NCI-H460 (cell line): ENCODE measurements at places on chromosomes 1 and 21. TPM values are rescaled to one million over a fixed set of nuclear protein-coding genes. Genes with fewer than 3 reads are reported as not detected.

GRCh38 chr1:154736841-154737240, 128.9 kb upstream of the ADAR start:
- peak; percentile 28 for DNase-seq

GRCh38 chr1:159932296-159933285, 7.3 kb upstream of the TAGLN2 start:
- no peak for DNase-seq

DNA sequence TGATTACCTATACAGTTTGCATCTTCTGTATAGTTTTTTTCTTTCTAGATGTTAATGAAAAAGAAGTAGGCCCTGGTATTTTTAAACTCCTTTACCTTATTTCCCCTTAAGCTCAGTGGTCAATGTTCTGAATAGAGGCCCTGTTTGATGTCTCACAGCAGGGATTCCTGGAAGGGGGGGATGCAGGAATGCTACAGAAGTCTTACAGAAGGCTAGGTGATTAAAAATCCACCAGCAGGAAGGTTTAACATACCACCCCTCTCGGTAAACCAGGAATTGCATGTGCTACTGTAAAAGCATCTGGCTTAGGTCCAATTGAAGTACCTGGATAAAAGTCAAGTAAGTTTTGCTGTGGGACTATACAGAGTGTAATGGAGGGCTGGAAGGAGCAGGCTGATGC, 78.3 kb downstream of the NOS1AP start:
- no peak for DNase-seq

- DNase-seq, result no peak
Observed at GRCh38 chr21:22711636-22712035, 1713.4 kb downstream of the NCAM2 start.

The RBM34 gene
- 145 and 158 TPM in 2 replicates for total RNA-seq

DNA sequence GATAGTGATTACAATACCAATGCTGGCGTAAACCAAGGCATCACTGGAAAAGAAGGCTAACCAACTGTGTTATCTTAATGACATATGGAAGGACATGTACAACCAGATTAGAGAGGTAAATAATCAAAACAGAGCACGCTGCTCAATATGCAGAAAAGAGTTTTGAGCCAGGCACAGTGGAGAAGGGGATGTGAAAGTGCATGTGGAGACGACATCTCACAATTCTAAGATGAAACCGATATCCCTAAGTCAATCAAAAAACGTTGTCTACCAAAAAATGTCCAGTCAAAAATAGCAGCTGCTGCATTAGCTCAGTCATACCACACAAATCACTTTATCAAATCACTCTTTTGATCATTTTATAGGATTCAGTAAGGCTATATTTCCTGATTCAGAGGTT, 116.3 kb upstream of the OLIG2 start:
- no peak for DNase-seq

DNA sequence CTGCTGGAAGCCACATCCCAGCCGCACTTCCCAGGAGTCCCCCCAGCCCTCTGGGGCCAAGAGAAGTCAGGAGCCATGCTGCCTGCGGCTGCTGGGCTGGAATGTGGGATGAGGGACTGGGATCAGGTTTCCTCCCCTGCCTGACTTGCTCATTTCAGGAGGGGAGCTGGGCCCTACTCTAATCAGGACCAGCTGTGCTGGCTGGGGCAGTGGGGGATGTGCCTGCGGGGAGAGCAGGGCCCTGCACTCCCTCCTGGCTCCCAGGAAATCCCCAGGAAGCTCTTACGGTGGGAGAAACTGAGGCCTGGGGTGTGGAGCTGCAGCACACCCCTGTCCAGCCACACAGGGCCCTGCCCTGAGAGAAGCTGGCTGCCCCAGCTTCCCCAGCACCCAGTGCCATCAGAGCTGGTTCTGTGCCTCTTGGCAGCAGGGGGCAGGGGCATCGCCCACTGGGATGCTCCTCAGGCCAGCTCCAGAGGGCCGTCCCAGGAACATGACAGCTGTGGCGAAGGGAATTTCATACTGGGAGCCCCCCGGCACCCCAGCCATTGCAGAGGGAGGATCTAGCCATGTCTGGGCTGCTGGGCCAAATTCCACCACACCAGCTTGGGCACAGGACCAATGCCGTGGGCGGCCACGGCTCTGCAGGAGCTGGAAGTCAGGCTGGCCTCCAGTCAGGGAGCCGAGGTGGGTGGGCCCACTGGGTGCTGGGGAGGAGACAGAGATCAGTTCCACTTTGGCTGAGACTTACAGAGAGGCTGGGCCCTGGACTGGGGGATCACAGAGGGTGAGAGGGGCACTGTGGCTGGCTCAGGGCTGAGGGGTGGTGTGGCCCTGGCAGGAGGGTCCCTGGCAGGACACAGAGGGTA, 21.3 kb upstream of the PRSS38 start:
- DNase-seq, result no peak

DNA sequence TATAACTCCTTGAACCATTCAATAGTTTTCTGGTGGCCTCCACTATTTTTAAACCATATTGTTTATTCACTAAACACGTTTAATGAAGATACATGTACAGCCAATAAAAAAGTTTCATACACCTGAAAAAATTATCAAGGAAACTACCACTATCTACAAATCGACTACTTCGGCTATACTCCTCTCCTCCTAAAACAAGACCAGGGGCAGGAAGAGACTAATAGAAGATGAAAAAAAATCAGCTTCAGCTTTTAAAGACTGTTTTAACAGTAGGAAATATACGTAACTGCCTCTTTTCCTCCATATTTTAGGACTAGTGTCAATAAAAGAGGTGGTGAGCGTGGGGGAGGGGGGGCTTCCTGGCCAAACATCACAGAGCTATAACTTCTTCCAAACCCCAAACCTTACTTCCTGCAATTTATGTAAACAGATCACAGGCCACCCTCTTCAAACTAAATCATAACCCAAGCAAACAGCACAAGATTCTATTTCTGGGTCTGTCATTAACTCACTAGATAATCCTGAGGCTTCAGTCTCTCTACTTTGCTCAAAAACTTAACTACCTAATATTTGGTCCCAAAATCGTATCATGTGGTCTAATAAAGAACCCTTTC, 15.1 kb downstream of the FOXJ3 start:
- no peak for DNase-seq

DNA sequence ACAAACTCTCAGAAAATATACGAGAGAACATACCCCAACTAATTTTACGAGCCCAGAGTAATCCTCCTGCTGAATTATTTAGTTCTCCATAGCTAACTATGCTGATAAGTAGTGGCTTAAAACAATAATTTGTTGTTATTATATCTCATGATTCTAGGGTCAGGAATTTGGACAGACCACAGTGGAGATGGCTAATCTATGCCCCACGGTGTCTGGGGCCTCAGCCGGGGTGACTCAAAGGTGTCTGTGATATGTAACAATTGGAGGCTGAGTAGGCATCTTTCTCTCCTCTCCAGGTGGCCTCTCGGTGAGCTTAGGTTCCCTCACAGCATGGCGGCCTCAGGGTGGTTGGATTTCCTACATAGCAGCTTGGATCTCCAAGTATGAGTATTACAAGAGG, 35.4 kb upstream of the FOXO6 start:
- no peak for DNase-seq

DNA sequence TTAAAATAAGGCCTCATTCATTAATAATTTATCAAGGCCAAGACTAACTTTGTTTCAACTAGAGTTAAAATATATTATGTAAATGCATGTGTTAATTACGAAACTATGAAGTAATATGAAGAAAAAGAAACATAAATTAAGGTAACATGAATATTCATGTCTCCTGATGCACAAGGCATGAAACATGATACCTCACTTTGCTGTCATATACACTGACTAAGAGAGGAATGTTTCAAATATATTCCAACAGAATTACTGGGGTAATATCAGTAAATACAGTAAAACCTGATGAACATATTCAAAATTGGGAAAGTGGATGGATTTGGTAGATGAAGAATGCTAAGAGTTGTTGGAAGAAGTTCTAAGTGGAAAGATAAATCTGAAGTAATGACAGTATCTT, 274.6 kb downstream of the LRRC7 start:
- DNase-seq, result no peak

- no peak for DNase-seq
Observed at GRCh38 chr1:62875676-62876075, 91.7 kb downstream of the ATG4C start.

DNA sequence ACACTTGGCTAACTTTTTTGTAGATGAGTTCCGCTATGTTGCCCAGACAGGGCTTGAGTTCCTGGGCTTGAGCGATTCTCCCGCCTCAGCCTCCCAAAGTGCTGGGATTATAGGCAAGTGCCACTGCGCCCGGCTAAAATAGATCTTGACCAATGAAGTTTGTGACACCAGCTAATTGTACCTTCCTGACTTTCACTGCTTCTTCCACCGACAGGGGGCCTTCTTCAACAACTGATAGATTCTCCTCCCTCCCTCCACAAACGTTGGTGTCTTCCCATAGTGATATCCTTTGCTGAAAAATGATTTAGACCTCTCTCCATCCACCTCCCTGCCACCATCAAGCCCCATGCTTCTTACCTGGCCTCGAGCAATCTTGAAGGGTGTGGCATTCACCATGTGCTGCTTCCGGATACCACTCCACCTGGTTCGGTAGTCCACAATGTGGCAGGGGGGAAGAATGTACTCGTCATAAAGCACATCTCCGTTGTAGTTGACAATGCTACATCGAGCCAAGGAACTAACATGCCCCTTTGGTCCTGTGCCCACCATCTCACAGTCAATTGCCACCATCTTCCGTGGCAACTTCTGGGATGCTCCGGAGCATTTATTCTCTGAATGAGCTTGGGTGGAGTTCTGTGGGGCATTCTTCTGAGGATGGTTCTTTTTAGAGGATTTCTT, 1.6 kb upstream of the METTL25B start:
- DNase-seq, result peak; percentile 84

GRCh38 chr1:234551032-234551378, 59.0 kb downstream of the IRF2BP2 start:
- no peak for DNase-seq

- peak; percentile 6 for DNase-seq
Observed at GRCh38 chr1:4380564-4381168, 273.7 kb upstream of the AJAP1 start.

DNA sequence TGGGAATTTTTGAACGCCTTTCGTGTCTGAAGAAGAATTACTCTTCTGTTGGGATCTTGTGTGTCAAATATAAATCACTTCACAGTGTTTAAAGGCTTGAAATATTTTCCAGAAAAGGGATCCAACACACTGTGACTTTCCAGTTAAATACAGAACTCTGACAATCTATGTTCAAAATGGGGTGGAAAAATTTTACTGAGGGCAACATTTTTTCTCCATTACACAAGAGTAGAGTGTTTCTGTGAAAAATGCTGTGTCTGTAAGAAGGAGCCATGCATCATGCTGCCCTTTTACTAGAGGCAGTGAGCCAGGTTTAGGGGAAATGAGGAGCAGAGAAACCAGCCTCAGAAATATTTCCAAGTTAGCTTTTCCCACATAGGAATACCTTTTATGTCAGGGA, 86.5 kb downstream of the VPS13D start:
- DNase-seq, result no peak

DNA sequence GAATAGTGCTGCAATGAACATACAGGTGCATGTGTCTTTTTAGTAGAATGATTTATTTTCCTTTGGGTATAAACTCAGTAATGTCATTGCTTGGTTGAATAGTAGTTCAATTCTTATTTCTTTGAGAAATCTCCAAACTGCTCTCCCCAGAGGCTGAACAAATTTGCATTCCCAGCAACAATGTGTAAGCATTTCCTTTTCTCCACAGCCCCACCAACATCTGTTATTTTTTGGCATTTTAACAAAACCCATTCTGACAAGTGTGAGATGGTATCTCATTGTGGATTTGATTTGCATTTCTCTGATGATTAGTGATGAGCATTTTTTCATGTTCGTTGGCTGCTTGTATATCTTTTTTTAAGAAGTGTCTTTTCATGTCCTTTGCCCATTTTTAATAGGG, 21.9 kb upstream of the EEIG2 start:
- no peak for DNase-seq

The MNDA gene
- total RNA-seq, result not detected in 2 replicates

The FCER1G gene
- not detected in 2 replicates for total RNA-seq

DNA sequence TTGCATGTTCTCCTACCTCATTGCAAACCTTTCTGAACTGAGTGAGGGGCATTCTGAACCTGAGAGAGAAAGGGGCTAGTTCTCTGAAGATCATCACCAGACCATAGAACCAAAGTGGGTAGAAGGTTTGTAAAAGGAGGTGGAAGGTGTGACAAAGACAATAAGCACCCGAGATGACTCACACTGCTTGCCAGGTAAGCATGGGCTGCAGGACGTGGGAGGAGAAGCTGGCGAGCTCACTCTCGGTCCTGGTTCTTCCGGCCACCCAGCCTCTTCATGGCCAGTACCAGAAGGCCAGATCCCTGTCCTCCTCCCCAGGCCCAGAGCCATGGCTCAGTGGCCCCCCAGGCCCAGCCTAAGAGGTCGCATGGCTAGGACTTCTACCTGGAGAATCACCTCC, 128.3 kb downstream of the TMEM53 start:
- DNase-seq, result no peak

The KRTAP12-2 gene
- not detected in 2 replicates for total RNA-seq
